ENCODE measurements at places on chromosomes 5 and 9.
A peak's percentile ranks its signal among the peaks of the same experiment; 100 is the strongest.

- no peak for DNase-seq
Observed at GRCh38 chr5:94461131-94461530, 157.3 kb downstream of the KIAA0825 start.

- DNase-seq: no peak
Observed at GRCh38 chr9:89048616-89049015, 57.3 kb downstream of the S1PR3 start.

- DNase-seq: no peak
Observed at GRCh38 chr9:127253446-127253845, 11.1 kb upstream of the GARNL3 start.

DNA sequence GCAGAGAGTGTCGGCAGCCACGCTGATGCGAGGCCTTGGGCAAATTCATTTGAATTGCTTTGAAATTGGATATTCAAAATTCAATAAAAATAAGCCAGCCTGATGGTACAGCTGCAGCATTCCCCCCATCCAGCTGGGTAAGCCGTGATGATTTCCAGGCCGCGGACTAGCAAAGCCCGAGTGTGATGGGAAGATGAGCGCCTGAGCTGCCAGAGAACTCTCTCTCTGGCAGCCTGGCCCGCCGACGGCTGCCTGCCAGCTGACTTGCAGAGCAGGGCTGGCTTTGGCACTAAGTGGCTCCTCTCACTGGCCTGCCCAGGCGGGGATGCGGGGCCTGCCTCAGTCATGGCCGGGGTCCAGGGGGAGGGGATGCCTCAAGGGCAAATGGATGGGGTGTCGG lies 268.3 kb upstream of the WWC1 start:
- DNase-seq: no peak

DNA sequence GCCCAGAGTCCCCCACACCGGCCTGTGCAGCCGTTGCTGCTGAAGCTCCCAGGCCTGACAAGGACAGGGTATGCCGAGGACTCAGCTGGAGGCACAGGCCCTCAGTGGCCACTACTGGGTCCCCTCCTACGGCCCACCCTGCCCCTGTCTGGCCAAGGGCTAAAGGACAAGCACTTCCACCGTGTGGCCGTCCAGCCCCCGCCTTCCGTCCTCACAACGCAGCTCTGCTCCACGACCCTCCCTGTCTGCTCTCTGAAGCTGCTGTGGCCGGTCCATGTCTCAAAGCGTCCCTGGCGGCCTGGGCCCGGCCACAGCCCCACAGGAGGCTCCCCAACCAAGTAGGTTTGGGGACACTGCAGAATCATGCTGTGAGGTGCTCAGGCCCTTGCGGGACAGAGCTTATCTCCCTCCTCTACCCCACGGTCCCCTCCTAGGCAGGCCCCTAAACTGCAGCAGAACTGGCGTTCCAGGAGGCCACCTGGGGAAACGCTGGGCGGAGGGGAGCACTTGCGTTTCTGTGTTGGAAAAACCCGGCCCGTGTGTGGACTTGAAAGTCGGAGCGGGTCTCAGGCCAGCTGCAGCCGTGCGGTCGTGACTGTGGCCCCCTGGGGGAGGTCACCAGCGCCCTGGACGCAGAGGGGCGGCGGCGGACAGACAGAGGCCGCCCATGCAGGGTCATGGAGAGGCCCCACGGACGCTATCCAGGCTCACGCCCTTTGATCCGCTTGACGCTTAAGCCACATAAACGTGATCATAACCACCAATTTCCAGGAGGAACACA lies 45.6 kb downstream of the NKD2 start:
- DNase-seq: no peak

- no peak for DNase-seq
Observed at GRCh38 chr5:6455571-6456200, 7.0 kb downstream of the UBE2QL1 start.

- no peak for DNase-seq
Observed at GRCh38 chr5:2569176-2569575, 182.3 kb downstream of the IRX2 start.

- no peak for DNase-seq
Observed at GRCh38 chr5:8068078-8068477, 199.1 kb downstream of the MTRR start.

DNA sequence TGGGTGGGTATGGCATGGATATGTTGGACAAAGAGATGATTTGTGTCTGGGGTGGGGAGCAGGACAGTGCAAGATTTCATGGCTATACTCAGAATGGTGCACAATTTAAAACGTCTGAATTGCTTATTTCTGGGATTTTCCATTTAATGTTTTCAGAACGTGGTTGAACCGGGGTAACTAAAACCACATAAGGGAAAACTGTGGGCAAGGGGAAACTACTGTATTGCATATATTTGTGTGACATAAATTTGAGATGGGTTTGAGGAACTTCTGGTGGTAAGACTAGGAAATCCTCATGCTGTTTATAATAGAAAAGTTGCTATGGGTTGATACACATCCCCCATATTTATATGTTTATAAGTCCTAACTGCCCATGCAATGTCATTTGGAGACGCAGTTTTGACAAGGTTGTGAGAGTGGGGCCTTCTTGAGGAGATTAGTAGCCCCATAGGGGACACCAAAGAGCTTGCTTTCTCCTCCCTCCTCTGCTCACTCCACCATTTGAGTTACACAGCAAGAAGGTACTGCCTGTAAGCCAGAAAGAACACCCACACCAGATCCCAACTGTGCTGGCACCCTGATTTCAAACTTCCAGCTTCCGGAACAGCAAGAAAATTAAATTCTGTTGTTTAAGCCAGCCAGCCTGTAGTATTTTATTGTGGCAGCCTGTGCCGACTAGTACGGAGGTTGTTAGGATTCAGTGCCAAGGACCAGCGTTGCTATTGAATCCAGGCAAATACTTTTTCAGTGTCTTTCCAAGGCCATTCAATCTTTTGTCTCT lies 2118.9 kb downstream of the MAT2B start:
- no peak for DNase-seq

- no peak for DNase-seq
Observed at GRCh38 chr5:61301341-61302199, 30.5 kb upstream of the ZSWIM6 start.

DNA sequence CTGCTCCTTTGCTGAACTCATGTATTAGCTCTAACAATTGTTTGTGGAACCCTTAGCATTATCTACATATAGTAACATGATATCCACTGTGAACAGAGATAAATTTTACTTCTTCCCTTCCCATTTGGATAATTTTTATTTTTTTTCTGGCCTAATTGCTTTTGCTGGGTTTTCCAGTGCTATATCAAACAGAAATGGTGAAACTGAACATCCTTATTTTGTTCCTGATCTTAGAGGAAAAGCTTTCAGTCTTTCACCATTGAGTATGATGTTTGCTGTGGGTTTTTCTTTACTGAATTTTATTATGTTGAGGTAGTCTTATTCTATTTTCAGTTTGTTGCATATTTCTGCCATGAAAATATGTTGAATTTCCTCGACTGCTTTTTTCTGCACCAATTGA lies 44.8 kb upstream of the STARD4 start:
- no peak for DNase-seq

- DNase-seq: no peak
Observed at GRCh38 chr5:81234801-81235200, 1.7 kb downstream of the CKMT2 start.

- DNase-seq: no peak
Observed at GRCh38 chr9:7173139-7173538, 415.4 kb downstream of the KDM4C start.

- no peak for DNase-seq
Observed at GRCh38 chr9:93576258-93577077, at the start of gene PHF2. Gene PHF2 (plus strand): TSS chr9:93576584. CDS start chr9:93576774, 190 bp downstream.

GRCh38 chr5:2739360-2740050 lies 12.0 kb downstream of the IRX2 start:
- DNase-seq: no peak

DNA sequence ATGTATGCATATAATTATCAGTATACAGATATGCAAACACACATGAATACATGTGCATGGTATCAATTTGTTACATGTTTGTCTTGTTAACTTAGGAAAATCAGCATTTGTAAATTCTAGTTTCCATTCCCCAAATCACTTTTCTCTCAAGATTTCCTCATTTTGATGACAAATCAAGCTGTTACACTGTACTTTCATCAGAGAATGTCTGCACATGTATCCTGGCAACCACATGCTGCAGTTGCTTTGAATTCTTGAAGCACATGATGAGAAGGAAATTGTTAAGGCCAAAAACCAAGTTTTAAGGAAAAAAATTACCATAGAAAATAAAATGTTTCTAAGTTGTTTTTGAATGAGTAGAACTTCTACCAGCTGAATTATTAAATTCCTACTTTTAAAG lies 1834.5 kb downstream of the EFNA5 start:
- no peak for DNase-seq

DNA sequence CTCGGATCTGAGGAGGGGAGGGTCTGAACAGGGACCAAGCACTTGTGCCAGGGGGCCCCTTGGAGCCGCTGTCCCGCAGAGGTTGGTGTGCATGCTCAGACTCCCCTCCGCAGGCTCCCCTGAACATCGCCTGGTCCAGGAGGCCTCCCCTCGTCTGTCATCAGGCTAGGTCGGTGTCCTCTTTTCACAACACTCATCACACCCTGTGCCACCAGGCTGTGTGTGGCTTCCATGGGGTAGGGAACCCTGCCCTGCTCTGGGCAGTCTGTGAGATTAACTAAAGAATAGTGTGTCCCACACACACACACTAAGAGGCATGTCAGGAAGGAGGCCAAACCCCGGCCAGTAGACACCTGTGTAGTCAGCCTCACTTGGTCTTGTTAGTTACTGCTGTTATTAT lies 119.3 kb downstream of the C5orf15 start:
- DNase-seq: no peak

GRCh38 chr5:150774145-150774544 lies 4.4 kb upstream of the SMIM3 start:
- DNase-seq: no peak

DNA sequence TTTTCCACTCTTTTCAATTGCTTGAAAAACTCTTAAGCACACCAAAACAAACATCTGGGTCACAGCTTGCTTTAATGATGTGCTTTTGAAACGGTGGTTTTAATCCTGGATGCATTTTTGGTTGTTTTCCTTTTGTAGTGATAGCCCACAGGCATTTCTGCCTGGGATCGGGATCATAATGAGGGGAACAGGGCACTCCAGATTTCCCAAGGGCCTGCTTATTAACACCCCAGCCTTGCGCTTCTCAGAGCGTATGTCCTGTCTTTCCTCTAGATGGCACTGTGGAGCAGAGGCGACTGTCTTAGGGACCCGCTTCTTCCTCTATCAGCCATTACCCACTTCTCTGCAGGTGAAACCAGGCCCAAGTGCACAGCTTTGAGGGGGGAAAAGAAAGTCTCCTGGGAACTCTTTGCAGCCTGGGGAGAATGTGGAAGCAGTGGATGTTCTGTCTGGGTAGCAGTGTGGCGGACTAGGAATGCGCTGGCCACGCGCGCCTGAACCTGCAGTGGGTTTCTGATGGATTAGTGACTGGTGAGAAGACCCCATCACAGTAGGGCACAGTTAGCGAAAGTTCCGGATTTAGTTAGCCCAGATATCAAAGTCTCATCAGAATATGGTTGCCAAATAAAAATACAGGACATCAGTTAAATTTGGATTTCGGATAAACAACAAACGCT lies 190.1 kb downstream of the GNA14 start:
- peak; percentile 22 for DNase-seq

DNA sequence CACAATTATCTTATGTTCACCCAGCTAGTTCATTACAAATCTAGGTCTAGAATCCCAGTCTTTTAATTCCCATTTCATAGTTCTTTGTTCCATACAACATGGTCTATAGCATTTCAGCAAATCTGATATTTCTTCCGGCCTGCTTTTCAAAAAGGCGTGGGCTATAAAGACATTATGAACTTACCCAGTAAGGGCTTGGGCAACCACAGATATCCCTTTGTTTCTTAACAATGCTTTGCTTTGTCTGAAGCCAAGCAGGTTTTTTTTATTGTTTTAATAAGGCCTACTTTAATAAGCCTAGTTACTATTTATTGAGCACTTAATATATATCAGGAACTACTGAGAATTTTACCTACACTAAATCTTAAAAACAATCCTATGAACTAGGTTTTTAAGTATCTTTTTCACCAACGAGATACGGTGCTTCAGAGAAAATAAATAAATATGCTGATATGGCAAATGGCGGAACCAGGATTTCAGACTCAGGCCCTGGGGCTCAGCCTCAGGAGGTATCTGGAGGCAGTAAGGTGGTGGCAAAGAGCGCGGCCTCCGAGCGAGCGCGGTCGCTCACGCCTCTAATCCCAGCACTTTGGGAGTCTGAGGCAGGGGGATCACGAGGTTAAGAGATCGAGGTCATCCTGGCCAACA lies 29.7 kb downstream of the PCA3 start:
- DNase-seq: no peak

- no peak for DNase-seq
Observed at GRCh38 chr5:138875946-138876345, 811 bp upstream of the LRRTM2 start.

DNA sequence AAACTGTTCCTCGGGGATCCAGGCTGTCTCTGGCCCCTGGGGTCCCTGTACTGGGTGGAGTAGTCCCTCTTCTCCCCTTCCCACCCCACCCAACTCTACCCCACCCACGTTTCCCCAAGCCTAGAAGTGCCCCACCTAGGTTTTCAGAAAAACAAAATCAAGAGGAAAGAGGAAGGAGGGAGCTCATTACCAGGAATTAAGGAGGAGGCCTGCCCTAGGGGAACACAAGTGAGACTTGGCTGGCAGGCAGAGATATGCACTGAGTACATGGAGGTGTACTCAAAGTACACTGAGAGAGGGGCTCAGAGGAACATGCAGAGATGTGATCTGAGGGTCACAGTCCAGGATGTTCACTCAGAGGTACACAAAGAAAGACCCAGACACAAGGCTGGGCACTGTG lies 10.2 kb downstream of the AQP3 start:
- DNase-seq: no peak

- DNase-seq: no peak
Observed at GRCh38 chr9:89468281-89468960, 29.5 kb downstream of the SEMA4D start.

DNA sequence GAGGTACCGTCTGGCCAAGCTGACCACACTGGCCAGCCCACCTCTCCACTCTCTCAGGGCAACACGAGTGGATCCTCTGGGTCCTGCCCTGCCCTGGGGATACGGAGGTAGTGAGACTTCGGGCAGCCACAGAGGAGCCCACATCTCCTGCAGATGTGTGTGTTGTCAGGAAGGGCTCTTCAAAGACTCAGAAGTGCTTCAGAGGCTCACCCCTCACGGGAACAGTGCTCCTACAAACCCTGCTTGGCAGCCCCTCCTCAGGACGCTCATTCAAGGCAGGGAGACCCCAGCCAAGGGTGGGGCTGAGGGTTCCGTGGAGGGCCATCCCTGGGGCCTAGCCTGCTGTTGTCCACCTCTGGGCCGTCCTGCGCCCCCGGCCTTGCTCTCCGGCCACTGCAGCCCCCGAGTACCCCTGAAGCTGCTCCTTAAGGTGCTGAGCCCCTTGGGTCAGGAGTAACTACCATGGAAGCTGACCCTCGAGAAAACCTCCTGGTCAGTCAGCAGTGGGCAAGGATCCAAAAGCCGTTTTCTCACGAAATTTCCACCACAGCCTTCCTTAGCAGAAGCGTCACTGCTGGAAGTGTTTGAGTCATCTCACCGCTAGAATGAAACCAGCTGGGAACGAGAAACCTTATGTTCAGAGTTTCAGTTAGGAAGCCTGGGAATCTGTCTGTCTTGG lies 23.2 kb upstream of the LRRC14B start:
- no peak for DNase-seq

- DNase-seq: no peak
Observed at GRCh38 chr5:54302267-54302687, 8.1 kb downstream of the ARL15 start.

GRCh38 chr5:166430491-166431319 lies 1860.7 kb upstream of the WWC1 start:
- no peak for DNase-seq
